Tongue (tissue), 3 donors: ENCODE measurements at places on chromosomes 1 and 21. TPM values are rescaled to one million over a fixed set of nuclear protein-coding genes. Genes with fewer than 3 reads are reported as not detected.

FNDC10 gene
- total RNA-seq: 1.0 TPM

FPGT gene
- total RNA-seq: 31.1 TPM

LAMTOR5 gene
- total RNA-seq: 31.0 TPM

TAL1 gene
- 3.6 TPM for total RNA-seq

DNA sequence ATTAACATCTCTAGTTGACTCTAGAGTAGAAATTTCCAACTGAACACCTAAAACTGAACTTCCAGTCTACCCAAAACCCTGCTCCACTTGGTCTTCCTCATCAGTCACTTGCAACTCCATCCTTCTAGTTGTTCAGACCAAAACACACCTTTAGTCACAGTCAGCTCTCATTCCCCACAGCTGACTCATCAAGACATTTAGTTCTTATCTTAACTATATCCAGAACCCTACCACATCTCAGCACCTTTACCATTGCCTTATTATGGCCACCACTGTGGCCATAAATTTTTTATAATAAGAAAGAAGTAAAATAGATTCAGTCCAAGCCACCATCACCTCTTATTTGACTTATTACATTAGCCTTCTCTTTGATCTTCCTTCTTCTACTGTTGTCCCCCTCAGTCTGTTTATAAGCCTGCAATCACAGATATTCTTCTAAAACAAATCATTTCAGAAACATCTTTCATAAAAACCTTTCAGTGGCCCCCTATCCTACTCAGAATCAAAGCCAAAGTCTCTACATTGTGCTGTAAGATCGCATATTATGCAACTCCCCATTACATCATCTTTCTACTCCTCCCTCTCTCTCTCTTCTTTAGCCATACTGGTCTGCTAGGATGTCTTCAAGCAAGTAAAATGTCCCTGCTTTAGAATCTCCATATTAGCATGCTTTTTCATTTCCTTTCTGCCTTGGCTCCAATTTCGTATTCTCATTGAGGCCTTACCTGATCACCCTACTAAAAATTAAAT, 275.9 kb downstream of the LRRC40 start:
- DNase-seq: no peak

GRCh38 chr1:161946071-161946987, 77.3 kb downstream of the OLFML2B start:
- DNase-seq: peak; percentile 61

DNA sequence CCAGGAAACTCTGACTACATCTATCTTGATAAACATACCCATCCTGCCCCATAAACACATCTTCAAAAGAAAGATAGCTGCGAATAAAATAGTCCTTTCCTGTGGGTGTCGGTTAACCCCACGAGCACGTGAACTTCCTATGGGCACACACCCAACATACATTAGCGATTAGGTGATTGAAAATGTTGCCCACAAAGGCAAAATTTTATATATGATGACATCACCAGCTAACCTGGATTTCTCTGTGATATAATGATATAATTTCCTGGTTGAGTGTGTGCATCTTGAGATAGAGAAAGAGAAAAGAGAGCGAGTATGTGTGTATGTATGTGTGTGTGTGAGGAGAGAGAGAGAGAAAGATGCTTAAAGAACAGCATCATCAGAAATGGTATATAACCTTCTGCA, 296.1 kb downstream of the PTPRC start:
- DNase-seq: no peak

- DNase-seq: no peak
Observed at GRCh38 chr1:1203561-1204424, 2.6 kb downstream of the TNFRSF18 start.

GRCh38 chr1:2322065-2322571, 69.2 kb downstream of the MORN1 start:
- peak; percentile 96 for DNase-seq

- no peak for DNase-seq
Observed at GRCh38 chr1:20259646-20260045, 31.0 kb upstream of the VWA5B1 start.

DNA sequence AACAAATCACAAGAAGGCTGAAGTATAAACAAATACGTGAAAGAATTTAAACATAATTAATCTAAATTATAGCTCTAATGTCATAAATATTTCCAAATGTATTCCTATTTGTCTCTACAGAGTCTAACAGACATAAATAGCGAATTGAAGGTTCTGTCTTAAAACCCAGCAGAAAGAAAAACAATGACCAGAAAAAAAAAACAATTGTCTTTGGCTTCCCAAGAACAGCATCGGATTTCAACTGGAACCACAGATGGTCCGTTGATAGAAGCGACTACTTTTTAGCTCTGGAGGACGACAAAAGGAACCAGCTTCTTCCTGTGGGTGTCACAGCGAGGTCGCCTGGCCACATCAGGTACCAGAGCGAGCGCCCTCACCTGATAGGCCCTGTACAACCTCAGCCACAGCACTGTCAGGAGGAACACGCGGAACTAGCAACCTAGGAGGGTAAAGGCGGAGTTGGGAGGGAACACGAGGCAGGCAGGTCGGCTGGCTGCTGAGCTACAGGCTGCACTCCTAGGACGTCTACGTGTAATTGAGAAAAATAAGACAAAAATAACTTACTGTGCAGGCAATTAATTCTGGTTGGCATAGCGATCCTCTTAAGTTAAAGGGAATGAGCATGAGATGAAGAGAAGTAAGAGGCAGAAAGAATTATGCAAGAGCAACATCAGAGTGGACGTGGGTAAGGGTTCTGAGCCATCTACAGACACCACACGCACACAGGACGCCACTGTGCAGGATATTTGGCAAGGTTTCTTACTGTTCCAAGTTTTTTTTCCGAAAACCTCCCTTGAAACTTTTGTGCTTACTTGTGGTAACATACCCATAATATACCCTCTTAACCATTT, 16.7 kb upstream of the PRDM15 start:
- no peak for DNase-seq

GRCh38 chr1:220876511-220877376, 2.5 kb upstream of the HLX start:
- DNase-seq: peak; percentile 47
